ENCODE measurements at places on chromosomes 16 and 17. TPM values are rescaled to one million over a fixed set of nuclear protein-coding genes. Genes with fewer than 3 reads are reported as not detected.
A peak's percentile ranks its signal among the peaks of the same experiment; 100 is the strongest.

DNA sequence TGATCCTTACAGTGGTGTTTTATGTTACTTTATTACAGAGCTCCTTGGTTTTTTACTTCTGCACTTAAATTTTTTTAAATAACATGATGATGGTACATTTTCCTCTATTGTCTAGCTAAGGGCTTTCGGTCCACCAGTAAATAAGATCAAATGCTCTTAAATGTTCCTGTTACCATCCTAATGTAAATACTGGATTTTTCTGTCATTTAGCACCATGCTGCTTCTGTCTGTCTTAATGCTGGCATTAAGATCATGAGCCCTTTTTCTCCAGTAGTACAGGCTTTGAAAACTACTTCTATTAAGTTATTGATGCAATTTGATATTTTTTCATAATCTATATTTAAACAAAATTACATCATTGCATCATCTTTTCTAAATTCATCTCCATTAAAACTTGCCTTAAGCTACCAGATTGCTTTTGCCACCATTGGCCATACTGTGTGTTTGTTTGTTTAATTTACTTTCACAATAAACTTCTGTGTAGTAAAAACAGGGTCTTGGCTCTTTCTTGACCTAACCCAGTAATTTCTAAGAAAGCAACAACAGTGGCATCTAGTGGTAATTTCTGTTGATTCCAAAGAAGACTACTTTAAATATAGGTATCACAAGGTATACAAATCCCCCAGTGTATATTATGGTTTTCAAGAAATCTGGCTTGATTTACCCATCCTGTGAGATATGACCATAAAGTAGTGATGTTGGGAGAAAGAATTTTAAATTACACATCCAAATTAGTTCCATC lies 9.0 kb upstream of the PHAF1 start:
- peaks cover 2% of the 10 kb centered on the region for H3K4me1 ChIP-seq
- no peaks in the 10 kb centered on the region for H3K27me3 ChIP-seq
- H3K4me3 ChIP-seq: no peak overlapping the region
- no peak for DNase-seq

GRCh38 chr16:12920739-12921138 lies 19.3 kb downstream of the SHISA9 start:
- no peaks in the 10 kb centered on the region for H3K36me3 ChIP-seq
- no peak overlapping the region for H3K27ac ChIP-seq
- H3K27me3 ChIP-seq: peaks cover 2% of the 10 kb centered on the region
- H3K4me1 ChIP-seq: no peaks in the 10 kb centered on the region
- H3K4me3 ChIP-seq: no peak overlapping the region

GRCh38 chr17:81885869-81886548 lies 5.4 kb downstream of the ALYREF start:
- DNase-seq: no peak
- no peak overlapping the region for H3K4me3 ChIP-seq
- H3K36me3 ChIP-seq: peaks cover 41% of the 10 kb centered on the region

GRCh38 chr17:38426441-38426840 lies 1.8 kb upstream of the ARHGAP23 start:
- DNase-seq: no peak
- H3K36me3 ChIP-seq: no peaks in the 10 kb centered on the region
- peaks cover 55% of the 10 kb centered on the region for H3K27me3 ChIP-seq
- H3K27ac ChIP-seq: no peak overlapping the region
- H3K4me3 ChIP-seq: no peak overlapping the region

DNA sequence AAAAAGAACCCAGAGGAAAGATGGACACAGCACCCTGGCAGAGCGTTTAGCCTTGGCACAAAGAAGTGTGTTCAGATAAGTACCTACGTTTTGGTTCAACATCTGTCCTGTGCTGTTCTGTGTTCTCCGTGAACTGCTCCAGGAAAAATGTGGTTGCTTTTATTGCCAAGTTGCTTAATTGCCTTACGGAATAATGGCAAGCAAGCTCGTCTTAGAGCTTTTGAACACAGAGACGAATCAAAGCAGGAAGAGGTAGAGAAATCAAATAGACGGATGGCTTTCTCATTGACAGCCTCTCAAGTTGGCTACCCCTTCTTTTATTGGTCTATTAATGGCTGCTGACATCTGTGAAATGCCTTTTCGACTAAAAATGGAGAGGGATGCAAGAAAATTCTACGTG lies 911.1 kb upstream of the EEF2KMT start:
- H3K27ac ChIP-seq: no peak overlapping the region
- no peak overlapping the region for H3K4me3 ChIP-seq
- H3K36me3 ChIP-seq: no peaks in the 10 kb centered on the region

DNA sequence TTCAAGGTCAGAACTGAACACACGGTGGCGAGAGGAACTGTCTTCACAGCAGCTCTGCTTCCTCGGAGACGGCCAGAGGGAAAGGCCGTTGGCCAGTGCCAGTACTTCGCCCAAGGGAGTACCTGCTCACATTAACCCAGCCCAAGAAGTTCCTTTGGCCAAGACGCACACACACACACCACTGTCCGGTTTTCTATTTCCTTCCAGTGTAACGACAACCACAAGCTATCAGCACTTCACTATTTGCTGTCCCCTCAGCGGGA lies 744 bp upstream of the GGNBP2 start:
- no peak for DNase-seq
- peaks cover 20% of the 10 kb centered on the region for H3K36me3 ChIP-seq
- H3K4me3 ChIP-seq: peak overlapping the region; percentile 98
- peaks cover 23% of the 10 kb centered on the region for H3K4me1 ChIP-seq

DNA sequence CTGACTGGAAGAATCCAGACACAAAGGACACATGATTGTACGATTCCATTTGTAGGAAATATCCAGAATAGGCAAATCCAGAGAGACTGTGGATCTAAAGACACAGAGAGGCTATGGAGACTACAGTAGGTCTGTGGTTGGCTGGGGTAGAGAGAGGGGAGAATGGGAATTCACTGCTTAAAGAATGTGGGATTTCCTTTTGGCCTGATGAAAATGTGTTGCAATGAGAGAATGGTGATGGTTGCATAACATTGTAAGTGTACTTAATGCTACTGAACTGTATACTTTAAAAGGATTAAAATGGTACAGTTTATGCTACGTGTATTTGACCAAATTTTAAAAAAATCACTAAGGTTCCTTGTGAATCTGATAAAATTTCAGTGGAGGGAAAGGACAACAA lies 62.1 kb downstream of the GPRC5B start:
- H3K27ac ChIP-seq: no peak overlapping the region
- H3K36me3 ChIP-seq: no peaks in the 10 kb centered on the region
- DNase-seq: no peak
- H3K4me1 ChIP-seq: no peaks in the 10 kb centered on the region

The SCARF1 gene
- 6.0 TPM for total RNA-seq

The HOXB4 gene
- total RNA-seq: 5.3 TPM

The KREMEN2 gene
- total RNA-seq: not detected

The C16orf96 gene
- 0.08 TPM for total RNA-seq

The GJD3 gene
- total RNA-seq: not detected

The KRTAP3-1 gene
- total RNA-seq: not detected
